ENCODE measurements at places on chromosomes 11 and 22. TPM values are rescaled to one million over a fixed set of nuclear protein-coding genes. Genes with fewer than 3 reads are reported as not detected.

The IFTAP gene
- 17.1 TPM for total RNA-seq

The SLC35F2 gene
- 28.9 TPM for total RNA-seq

The PGA5 gene
- total RNA-seq, result 0.12 TPM

The KRTAP5-7 gene
- not detected for total RNA-seq

The PDGFD gene
- total RNA-seq, result 6.9 TPM

The SNRPD3 gene
- 314 TPM for total RNA-seq

The CRYBA4 gene
- total RNA-seq, result not detected

The TMEM45B gene
- 0.38 TPM for total RNA-seq

The DDX25 gene
- total RNA-seq, result 20.7 TPM

The EXPH5 gene
- total RNA-seq, result 8.4 TPM

The NPAT gene
- 25.1 TPM for total RNA-seq

The CSRP3 gene
- not detected for total RNA-seq

The SAA1 gene
- total RNA-seq, result not detected

The PIWIL4 gene
- total RNA-seq, result 0.66 TPM

The SHANK3 gene
- total RNA-seq, result 5.1 TPM

The SCN4B gene
- total RNA-seq, result 3.0 TPM

The RNF141 gene
- 26.9 TPM for total RNA-seq

The ST3GAL4 gene
- total RNA-seq, result 28.0 TPM

The ARL14EP gene
- 33.4 TPM for total RNA-seq

The CARD18 gene
- not detected for total RNA-seq

The OVCH2 gene
- total RNA-seq, result 0.42 TPM

The JAM3 gene
- total RNA-seq, result 41.5 TPM

The VPREB1 gene
- total RNA-seq, result not detected

The LINC01488 gene
- not detected for total RNA-seq

Measured in GM23338 (cell line).